ENCODE measurements at places on chromosomes 3 and 15.

- no peak for DNase-seq
Measured at GRCh38 chr15:97995192-97995591, 34.7 kb downstream of the ARRDC4 start.

GRCh38 chr15:79922512-79923078 lies 25.8 kb upstream of the MTHFS start:
- no peak for DNase-seq

GRCh38 chr3:58874248-58874741 lies 175.5 kb downstream of the CFAP20DC start:
- DNase-seq: no peak

DNA sequence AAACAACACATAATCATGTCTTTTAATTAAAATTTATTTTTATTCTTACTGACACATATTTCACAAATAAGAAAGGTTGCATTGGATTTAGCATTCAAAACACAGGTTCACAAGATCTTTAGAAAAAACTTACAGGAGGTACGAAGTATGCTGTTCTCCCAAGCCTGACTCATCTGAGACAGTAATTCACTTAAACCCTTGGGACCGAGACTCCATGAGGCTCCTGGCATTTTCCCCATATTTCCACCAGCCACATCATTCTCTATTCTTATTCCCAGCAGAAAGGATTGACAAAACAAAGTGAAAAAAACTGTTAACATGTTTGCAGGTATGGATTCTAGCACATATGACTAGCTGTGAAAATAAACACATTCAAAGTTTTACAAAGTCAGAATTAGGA lies 52.6 kb downstream of the CNTN3 start:
- DNase-seq: no peak

DNA sequence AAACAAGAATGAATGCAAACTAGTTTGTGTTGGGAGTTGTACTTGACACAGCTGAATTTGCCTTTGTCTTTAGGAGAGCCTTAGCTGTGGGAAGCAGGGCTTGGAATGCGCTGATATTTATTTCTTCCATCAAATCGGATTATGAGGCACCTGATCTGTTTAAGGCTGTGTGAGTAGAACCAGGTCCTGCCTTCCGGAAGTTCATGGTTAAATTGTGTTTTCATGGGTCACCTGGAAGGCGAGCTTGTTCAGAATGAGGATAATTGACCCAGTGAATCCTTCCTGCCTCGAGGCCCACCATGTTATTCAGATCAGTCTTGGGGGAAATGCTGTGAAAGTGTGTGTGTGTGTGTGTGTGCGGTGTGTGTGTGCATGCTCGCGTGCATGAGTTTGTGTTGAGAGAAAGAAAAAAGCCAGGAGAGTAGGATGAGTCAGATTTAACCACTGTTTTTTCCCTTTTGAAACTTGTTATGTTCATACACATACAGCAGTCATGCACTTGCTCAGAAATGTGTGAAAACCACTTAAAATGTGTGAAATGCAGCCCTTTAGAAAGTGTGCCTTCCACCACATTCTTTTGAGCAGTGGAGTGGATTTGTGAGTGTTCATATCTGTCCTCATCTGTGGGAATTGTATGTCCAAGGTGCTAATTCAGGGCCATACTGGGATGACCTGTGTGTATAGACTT lies 36.7 kb downstream of the SMAD3 start:
- DNase-seq: no peak

GRCh38 chr15:53681056-53681455 lies 78.4 kb downstream of the WDR72 start:
- no peak for DNase-seq

GRCh38 chr3:185330644-185331043 lies 32.3 kb upstream of the MAP3K13 start:
- DNase-seq: no peak

Measured in AG04450 (cell line).